Activated T-cell treated with anti-CD3 and anti-CD28 coated beads for 1 hour (primary cell): ENCODE measurements at places on chromosomes 1 and 21.

GRCh38 chr1:150622303-150622975 lies 7.0 kb downstream of the ENSA start:
- DNase-seq = no peak

DNA sequence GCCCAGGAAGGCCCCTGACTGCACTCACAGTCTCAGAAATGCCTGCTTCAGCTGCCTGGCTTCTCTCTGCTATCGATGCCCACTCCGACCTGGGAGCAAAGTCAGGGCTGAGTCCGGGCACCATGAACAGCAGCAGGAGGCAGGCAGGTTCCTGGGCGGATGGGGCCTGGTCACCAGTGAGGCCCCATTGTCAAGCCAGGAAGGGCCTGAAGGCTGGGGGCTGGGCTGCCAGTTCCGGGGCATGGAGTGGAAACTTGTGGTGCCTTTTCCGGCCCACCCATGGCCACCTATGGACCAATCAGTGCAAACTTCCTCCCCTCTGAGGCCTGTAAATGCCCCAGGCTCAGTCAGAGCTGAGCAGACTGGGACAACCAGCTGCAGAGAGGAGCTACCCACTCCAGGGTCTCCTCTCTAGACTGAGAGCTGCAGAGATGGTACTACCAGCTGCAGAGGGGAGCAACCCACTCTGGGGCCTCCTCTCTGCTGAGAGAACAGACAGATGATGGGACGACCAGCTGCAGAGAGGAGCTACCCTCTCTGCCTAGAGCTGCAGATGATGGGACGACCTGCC lies 286.5 kb downstream of the SMYD3 start:
- DNase-seq = no peak

DNA sequence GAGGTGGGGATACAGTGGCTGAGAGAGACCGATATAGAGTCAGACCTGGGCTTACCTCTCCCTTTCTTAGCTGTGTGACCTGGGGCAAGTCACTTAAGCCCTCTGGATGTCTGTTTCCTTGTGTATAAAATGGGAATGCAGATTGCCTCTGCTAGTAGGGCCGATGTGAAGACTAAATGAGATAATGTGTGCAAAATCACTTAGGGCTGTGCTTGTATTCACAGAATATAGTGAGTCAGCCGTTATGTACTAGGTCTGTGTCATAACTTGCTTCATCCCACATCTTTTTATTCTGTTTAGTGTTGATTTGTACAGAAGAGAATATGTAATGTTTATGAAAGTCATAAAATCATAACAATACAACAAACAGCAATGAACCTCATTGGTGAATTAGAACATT lies 56.0 kb downstream of the PTPRU start:
- DNase-seq = no peak

DNA sequence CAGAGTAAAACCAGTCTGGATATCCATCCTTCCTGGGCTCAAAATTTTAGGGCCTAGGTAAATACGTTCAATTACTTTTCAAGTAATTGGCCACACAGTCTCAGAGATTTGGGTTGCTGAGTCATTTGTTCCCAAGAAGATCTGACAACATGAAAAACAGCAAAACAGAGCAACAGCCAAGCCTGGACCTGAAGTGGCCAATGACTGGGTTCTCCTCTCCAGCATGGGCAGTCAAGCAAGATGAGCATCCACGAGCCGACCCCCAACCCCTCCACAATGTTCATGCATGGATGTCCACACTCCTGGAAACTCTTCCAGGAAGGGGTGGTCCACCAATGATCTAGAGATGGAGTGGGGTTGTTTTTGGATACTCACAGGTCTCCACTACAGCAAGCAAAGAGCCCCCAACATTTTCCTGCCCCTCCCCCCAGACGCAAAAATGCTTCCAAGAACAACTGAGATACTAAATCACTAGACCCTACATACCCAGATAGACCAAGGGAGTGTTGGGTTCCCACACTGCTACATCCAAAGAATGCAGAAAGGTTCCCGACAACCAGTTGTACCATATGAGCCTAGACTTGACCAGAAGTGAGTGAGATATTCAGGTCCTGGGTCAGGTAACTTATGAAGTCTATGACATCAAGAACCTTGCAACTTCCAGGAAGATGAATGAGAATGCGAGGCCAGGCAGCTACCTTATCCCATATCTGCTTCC lies 73.0 kb downstream of the CD46 start:
- DNase-seq = no peak

DNA sequence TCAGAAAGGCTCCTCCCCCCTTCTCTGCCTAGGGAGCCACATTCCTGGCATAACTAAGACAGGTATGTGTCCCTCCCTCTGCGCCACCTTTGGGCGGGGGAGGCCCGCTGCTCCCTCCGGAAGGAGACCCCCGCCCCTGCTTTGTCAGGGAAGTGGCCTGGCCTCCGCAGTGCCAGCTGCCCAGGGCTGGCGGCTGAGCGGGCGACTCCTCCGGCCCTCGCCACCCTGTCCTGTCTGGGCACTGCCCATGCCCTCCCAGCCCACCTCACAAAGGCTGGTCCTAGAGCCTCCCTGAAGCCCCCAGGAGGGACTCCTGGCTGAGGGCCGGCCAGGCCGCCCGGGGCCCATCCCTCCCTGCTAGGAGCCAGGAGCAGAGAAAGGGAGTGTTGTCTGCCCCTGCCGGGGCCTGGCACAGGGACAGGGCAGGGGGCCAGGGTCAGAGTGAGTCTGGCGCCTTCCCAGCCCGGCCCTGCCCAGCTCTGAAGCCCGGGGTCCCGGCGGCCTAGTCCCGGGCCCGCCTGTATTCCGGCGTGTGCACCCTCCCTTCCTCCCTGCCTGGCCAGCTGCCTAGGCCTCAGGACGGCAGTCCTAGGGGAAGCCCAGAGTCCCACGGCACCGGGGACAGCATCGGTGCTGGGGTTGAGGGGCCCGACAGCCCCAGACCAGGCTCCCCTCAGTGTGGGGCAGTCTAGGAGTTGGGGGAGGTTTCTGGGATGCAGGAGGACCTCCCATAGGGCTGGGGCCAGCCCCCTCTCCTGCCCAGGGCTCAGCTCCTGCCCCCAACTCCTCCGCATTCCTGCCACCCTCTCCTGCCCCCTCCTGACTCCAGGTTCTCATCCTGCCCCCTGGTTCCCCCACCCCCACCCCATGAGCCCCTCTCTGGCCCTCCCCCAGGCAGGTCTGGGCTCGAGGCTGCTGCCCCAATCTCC lies 5.1 kb downstream of the AGRN start:
- no peak for DNase-seq

- DNase-seq = no peak
These were observed 43.0 kb downstream of the RGS18 start for GRCh38 chr1:192201303-192201702.

DNA sequence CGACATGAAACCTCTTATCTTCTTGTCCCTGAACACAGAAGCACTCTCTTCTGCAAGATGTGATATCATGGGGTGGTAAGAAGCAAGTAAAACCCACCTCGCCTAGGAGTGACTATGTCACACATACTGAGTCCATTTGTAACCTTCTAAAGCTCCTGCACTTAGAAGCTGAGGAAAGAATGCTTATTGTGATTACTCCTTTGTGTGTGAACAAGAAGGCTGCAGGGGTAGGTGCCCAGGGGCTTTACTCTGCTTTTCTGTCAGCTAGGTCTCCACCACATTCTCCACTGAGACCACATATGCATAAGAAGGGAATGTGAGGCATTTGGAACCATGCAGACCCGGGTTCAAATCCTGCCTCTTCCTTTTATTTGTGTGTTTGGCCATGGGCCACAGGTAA lies 144.3 kb downstream of the DMRTA2 start:
- DNase-seq = no peak

DNA sequence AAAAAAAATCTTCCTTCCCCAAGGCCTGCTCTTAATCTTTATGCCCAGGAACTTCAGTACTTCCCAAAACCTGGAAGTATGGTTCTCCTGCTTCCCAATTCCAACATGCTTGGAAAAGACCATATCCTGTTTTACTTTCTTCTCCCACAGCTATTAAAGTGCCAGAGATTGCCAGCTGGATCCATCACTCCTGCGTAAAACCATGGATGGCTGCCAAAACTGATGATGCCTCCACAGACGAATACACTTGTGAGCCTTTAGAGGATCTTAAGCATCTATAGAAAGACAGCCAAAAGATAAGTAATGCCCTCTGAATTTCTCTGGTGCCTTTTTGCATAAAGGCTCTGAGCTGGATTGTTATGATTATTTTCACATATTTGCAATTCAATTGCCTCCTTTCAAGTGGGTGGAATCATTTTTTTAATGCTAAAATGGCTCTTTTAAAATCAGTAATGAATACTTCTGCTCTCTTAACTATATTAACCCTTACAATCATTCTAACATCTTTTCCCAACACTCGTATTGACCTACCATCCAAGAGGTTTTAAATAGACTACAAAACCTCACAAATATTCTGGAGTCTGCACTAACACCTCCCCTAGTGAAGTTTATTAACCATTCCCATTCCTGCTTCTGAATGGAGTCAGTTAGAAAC lies 1807.8 kb downstream of the BRINP3 start:
- DNase-seq = no peak

DNA sequence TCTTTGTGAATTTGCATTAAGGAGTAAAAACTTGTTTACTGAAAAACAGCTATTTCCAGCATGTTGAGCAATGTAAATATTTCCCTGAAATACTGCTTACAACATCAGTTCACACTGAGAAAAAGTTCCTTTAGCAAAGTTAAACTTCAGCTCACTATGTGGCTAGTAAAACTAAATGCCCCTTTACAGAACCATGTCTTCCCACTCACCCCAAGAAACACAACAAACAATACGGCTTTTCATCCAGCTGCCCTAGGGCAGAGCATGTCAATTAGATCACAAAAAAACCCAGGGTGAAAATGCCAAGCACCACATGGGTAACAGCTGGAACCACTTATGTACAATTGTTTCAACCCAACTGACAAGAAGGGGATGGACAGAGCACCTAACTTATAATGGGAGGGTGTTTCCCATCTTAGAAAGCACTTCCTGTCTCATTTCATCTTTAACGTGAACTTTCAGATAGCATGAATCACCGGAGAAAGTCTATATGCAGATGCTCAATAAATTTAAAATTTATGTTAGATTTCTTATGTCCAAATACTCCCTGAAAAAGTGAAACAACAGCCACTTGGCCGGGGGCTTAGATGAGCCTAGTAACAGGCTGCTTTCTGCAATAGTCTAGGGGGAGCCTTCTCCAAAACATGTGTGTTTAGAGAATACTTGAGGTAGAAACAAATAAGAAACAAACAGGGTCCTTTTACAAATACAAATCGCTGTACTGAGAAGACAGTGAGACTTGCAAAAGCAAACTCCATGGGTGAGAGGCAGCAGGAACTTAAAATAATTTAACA lies 6.6 kb downstream of the NID1 start:
- DNase-seq = no peak

DNA sequence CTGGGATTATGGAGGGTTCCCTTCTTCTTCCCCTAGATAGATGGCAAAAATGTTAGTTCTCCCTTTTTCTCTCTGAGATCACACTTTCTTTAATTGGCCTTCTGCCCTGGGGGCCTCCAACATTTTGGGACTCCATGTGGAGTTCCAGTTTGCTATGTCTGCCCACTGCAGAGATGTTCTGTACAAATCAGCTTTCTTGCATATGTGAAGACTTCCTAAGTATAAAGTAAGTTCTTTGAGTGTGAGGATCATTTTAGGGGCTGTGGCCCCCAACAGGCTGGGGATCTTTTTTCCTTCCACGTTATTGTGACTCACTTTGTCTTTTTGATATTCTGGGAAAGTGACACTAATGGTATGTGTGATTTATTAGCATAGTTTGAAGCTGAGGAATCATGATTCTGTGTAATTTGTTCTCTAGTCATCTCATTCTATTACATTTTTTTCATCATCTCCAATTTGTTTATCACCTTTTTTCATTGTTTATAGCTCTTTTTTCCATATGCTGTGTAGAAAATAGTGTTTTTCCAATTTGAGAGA lies 48.2 kb downstream of the HHAT start:
- DNase-seq = no peak

GRCh38 chr1:80594013-80594412 lies 1206.7 kb upstream of the ADGRL2 start:
- DNase-seq = no peak

GRCh38 chr1:22375601-22376000 lies 76.0 kb upstream of the ZBTB40 start:
- DNase-seq = no peak

DNA sequence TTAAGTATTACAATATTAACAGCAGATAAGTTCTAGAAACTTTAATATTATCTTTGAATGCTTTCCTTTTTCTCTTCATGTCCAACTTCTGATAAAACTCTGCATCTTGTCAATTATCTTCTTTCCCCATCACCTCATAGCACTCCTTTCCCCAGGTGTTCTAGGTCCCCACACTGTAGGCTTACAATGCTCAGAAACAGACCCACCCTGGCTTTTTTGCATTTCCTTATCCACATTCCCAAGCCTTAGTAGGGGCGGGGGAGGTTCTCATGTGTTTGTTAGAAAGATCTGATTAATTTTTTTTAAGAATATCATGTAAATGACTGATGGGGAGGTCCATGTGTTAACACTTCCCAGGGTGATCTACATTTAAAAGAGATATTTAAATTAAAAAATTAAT lies 63.9 kb downstream of the PLPPR4 start:
- no peak for DNase-seq

DNA sequence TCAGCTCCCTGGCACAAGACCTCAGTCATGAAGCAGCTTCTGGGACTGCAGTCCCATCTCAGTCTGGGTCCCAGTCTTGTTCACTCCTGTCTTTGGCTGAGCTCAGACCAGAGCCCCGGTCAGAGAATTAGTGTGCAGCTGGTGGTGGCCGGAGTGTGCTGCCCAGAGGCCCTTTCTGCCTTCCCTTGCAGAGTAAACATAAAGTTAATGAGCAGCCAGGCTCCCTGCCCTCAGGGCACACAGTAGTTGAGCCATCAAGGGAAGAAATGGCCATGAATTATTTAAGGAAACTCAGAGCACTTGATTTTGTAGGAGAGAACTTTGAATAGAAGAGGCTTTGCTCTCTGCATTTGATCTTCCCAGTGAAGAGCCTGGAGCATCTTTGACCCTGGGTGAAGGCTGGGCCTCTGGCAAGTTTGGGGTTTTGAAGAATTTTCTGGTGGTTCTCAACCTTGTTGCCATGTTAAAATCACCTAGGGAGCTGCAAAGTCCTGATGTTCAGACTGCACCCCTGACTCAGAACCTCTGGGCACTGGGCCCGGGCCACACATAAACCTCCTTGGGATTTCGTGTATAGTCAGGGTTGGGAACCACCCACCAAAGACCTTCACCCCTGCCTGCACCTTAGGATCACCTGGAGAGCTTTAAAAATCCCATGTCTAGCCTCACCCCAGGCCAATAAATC lies 26.4 kb upstream of the SELENON start:
- DNase-seq = no peak

- DNase-seq = no peak
These were observed 7.6 kb downstream of the NPPA start for GRCh38 chr1:11839727-11840705.

GRCh38 chr1:47024141-47024801 lies 802 bp downstream of the CYP4X1 start:
- no peak for DNase-seq

GRCh38 chr1:186050360-186050759 lies 316.2 kb downstream of the HMCN1 start:
- DNase-seq = no peak
